ENCODE measurements at places on chromosomes 1 and 21. TPM values are rescaled to one million over a fixed set of nuclear protein-coding genes. Genes with fewer than 3 reads are reported as not detected.

The FAAH gene
- 21.9 TPM for total RNA-seq

The B3GALNT2 gene
- total RNA-seq: 50.7 TPM

The FCRL6 gene
- total RNA-seq: not detected

The TCHHL1 gene
- not detected for total RNA-seq

The DNALI1 gene
- 2.6 TPM for total RNA-seq

The LAD1 gene
- total RNA-seq: 11.1 TPM

The CRP gene
- total RNA-seq: not detected

The KCNJ9 gene
- total RNA-seq: 0.95 TPM

The CLK2 gene
- 26.9 TPM for total RNA-seq

The CADM3 gene
- 8.7 TPM for total RNA-seq

GRCh38 chr1:28123461-28123961, 35.1 kb upstream of the EYA3 start:
- no peak overlapping the region for H3K4me3 ChIP-seq
- no peak overlapping the region for H3K27ac ChIP-seq
- H3K27me3 ChIP-seq: no peaks in the 10 kb centered on the region

GRCh38 chr1:35876988-35877387, 6.0 kb upstream of the AGO1 start:
- no peaks in the 10 kb centered on the region for H3K36me3 ChIP-seq
- no peak for DNase-seq
- no peaks in the 10 kb centered on the region for H3K4me1 ChIP-seq
- H3K27ac ChIP-seq: no peak overlapping the region

GRCh38 chr1:212559929-212560328, 48.6 kb upstream of the ATF3 start:
- H3K36me3 ChIP-seq: no peaks in the 10 kb centered on the region
- H3K27me3 ChIP-seq: no peaks in the 10 kb centered on the region
- peaks cover 37% of the 10 kb centered on the region for H3K4me1 ChIP-seq
- H3K4me3 ChIP-seq: no peak overlapping the region
- peak overlapping the region; percentile 87 for H3K27ac ChIP-seq

GRCh38 chr1:119806489-119806888, 4.8 kb downstream of the REG4 start:
- no peak overlapping the region for H3K27ac ChIP-seq
- H3K4me3 ChIP-seq: no peak overlapping the region
- DNase-seq: no peak
- no peaks in the 10 kb centered on the region for H3K27me3 ChIP-seq

DNA sequence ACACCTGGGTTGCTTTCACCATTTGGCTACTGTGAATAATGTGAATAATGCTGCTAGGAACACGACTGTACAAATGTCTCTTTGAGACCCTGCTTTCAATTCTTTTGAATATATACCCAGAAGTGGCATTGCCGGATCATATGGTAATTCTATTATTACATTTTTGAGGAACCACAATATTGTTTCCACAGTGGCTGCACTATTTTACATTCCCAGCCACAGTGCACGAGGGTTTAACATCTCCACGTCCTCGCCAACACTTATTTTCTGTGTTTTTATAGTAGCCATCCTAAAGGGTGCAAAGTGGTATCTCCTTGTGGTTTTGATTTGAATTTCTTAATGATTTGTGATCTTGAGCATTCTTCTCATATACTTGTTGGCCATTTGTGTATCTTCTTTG, 15.7 kb downstream of the FHAD1 start:
- DNase-seq: no peak
- H3K36me3 ChIP-seq: no peaks in the 10 kb centered on the region
- H3K4me3 ChIP-seq: no peak overlapping the region
- H3K27ac ChIP-seq: no peak overlapping the region

GRCh38 chr1:103461161-103462105, 64.1 kb upstream of the RNPC3 start:
- H3K4me1 ChIP-seq: no peaks in the 10 kb centered on the region
- no peak overlapping the region for H3K4me3 ChIP-seq
- no peak for DNase-seq
- no peak overlapping the region for H3K27ac ChIP-seq
- no peaks in the 10 kb centered on the region for H3K36me3 ChIP-seq
- H3K27me3 ChIP-seq: no peaks in the 10 kb centered on the region

DNA sequence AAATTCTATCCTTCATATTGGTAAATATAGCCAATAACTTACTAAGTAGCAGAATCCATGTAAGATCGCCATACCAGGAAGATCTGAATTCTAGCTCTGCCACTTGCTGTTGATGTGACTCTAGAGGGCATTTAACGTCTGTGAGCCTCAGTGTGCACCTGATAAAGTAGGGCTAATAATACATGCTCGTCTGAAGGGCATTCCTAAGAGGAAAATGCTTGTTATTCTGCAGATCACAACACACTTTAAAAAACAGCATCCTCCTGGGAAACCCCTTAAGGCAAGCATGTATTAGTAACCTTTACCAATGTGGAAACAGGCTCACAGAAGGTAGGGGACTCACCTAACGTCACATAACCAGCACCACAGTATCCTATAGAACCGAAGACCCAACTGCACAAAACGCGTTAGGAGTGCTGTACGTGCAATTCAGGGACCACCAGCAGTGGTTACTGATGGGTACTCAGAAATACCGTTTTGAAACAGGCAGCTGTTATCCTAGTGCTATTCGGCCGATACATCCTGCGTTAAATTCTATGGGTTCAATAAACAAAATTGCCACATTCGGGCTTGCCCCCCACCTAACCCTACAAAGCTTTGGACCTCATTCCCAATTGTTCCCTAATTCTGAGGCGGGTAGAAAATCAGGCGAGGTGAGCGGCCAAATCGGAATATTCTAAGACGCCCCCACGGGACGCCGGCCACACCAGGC, 758 bp downstream of the DEPDC1 start:
- H3K4me3 ChIP-seq: peak overlapping the region; percentile 86
- no peaks in the 10 kb centered on the region for H3K36me3 ChIP-seq
- DNase-seq: no peak

GRCh38 chr1:35443768-35444518, 113.3 kb downstream of the KIAA0319L start:
- no peak for DNase-seq
- H3K4me1 ChIP-seq: no peaks in the 10 kb centered on the region

DNA sequence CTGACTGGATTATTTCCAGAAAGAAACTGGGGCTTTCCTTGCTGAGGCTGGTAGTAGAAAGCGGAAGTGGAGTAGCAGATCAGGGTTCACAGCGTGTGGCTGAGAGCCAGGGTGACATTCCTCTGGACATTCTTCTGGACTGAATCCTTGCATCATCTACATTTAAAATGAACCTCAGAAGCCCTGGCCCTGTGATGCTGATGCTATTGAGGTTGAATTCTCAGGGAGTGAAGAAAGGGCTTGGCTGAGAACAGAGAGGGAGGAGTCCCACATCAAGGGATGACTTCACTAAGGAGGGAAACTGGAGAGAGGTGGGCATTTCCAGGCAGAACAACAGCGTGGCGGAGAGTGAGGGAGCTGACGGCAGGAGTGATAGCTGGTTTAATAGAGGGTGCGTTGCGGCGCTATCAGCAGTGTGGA, 102.3 kb upstream of the LMO4 start:
- peak; percentile 9 for DNase-seq
- no peak overlapping the region for H3K4me3 ChIP-seq
- H3K4me1 ChIP-seq: peaks cover 10% of the 10 kb centered on the region
- peak overlapping the region; percentile 34 for H3K27ac ChIP-seq
- H3K27me3 ChIP-seq: no peaks in the 10 kb centered on the region
